ENCODE measurements at places on chromosomes 1 and 21. TPM values are rescaled to one million over a fixed set of nuclear protein-coding genes. Genes with fewer than 3 reads are reported as not detected.

Gene C1QA
- 33.3 TPM for total RNA-seq

Gene PRDM16
- total RNA-seq: 0.35 TPM

Gene DRAXIN
- total RNA-seq: 0.41 TPM

Gene OLIG2
- not detected for total RNA-seq

Gene AMY1A
- not detected for total RNA-seq

Gene F3
- 68.8 TPM for total RNA-seq

Gene STIL
- total RNA-seq: 13.0 TPM

- no peak for DNase-seq
Measured at GRCh38 chr1:25549273-25550154, 6.1 kb downstream of the LDLRAP1 start.

- DNase-seq: no peak
Measured at GRCh38 chr1:101905283-101905835, 91.4 kb downstream of the OLFM3 start.

DNA sequence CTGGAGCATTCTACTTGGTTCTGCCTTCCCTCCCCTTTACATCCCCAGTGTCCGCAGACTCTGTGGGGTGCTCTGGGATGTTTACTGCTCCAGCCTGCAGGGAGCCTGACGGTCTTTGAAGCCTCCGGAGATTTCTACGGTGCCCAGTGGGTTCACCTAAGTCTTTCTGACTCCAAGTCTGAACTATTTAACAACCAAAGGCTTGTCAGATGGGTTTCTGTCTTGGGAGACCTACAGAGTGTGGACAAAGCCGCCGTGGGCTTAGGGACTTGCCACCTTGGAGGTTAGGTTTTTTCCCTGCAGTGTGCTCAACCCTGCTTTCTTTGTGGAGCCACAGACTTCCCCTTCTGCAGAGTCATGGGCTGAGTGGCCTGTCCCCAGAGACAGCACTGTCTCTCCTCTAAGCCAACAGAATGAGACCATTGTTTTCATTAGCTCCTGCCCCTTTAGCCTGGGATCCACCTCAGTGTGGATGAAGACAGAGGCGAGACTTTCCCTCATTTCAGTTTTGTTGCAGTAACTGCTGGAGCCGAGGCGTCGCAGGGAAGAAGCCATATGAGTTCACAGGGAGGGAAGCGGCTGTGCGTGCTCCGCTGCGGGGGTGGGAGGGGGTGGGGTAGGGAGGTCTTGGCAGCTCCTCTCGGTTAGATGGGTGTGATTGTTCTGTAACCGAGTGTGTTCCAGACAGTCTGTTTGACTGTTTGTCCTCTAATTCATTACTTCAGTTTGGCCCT, 120.7 kb downstream of the CNIH3 start:
- no peak for DNase-seq

- DNase-seq: no peak
Measured at GRCh38 chr1:8512504-8512903, 194.6 kb downstream of the SLC45A1 start.

DNA sequence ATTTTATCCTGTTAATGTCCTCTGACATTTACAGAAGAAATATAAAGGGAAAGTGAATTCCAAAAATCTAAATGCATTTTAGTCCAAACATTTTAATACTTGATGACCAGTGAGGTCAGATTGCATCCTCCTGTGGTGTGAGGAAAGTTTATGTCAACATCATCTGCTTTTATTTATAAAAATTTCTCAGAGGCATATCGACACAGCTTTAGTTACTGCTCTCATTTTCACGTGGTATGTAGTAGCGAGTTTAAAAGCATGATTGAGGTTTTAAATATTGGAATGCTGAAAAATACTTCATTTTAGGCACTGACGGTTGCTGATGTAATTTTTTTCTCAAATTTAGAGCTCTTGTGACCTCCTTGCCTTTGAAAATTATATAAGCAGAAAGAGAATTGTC, 234.8 kb downstream of the HMCN1 start:
- DNase-seq: no peak

DNA sequence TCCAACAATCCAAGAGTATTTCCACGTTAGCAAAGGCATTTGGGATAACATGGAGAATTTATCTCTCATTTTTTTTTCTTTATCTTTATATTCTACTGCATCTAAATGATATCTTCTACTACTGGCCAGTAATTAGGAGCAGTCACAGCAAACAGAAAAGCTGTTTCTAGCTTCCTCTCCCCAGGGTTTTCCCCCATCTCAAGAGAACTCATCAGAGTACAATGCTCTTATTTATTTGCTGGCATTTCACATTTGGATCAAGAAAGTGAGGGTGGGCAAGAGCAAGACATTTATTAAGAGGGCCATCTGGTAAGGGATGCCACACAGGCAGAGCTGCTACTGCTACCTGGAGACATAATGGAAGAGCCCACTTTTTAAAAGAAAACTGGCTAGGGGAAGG, 368.2 kb downstream of the USH2A start:
- DNase-seq: no peak

DNA sequence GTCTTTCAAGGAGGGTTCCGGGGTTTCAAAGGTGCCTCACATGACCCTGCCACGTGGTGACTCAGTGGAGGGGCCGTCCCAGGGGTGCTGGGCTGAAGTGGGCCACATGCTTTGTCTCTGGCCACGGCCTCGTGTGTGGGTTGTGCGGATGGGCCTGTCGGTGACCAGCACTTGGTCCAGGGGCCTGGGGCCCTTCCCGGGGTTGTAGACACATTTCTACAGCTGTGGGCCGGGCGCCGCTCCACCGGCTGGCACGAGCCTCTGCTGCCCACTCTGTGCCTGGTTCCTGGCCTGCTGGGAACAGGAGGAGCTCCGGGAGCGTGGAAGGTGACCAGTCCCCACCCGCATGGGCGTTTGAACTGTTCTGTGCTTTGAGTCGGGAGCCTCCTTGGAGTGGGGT, 75.4 kb upstream of the TTC34 start:
- no peak for DNase-seq

DNA sequence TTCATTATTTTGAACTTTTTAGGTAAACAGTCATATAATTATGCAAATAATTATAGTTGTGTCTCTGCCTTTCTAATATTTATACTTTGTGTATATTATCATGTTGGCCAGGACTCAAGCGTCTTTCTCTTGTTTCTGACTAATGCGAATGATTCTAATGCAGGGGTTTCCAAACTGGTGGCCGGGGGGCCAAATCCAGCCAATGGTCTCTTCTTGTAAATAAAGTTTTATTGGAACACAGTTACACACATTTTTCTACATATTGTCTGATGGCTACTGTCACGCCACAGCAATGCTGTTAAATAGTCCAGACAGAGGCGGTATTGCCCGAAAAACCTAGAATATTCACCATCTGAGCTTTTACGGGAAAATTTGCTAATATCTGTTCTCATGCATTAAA, 8.9 kb upstream of the POFUT2 start:
- DNase-seq: peak; percentile 15

DNA sequence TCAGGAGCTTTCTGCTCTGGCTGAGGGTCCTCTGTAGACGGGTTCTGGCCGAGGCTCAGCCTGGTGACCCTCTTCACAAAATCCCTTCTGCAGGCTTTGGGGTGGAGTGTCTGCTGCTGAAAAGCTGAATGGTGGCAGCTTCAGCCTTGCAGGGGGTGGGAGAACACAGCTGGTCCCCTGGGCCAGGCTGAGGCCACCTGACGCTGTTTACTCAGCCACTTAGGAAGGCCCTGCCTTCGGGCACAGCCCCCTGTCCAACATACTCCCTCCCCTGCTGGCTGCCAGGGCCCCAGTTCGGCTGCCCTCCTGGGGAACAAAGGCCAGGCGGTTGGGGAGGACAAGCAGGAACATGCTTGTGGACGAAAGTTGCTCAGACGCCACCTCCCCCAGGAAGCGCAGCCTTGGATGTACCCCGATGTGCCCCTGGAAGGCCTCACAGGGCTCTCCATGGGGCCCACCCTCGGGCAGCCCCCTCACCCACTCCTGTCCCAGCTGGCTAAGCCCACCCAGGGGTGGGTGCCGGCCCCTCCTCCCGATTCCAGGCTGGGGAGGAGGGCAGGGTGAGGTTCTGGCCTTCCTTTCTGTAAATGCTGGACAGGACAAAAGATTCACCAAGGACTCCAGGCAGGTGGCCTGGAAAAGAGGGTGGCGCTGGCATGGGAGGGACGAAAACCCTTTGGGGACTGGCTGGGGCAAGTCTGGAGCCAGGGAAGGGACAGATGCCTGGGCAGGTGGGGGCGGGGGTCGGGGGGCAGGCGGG, at the start of gene ANKRD65:
Gene ANKRD65 (minus strand): TSS at position 130 of the 760 bp plus-strand sequence. CDS start 271 bp downstream, outside the sequence.
- DNase-seq: no peak

DNA sequence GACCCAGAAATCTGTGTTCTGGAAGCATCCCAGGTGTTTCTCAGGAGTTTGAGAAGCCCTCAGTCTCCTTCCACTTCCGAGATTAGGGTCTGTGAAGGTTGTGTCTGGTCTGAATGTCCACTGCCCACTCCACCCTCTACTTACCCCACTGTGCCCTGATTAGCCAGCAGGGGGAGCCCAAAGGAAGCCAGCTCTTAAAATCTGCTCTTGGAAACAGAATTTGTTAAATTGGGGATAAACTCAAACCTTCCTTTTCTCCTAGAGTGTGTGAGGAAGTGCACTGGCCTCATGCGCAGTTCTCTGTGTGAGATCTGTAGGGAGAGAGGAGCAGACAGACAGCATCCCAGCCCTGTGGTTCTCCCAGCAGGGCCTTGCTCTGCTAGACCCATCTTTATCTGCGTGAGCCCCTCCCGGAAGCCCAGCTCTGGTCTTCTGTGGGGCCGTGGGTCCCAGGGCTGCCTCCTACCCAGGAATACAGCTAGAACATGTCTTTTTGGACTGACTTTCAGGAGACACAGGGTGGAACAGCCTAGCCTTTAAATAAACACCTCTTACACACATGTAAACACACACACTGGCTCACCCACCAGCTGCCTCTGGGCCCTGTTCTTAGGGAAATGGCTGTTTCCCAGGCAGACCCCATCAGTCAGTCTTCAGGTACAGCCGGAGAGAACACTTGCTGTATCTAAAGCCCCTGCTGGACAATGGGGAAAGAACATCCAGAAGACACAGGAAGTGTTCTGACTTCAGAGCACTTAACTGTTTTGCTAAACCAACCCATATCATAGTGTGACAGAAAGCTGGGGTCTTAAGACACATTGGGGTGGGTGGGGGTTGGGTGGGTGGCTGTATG, 52.2 kb downstream of the SMYD2 start:
- peak; percentile 58 for DNase-seq

DNA sequence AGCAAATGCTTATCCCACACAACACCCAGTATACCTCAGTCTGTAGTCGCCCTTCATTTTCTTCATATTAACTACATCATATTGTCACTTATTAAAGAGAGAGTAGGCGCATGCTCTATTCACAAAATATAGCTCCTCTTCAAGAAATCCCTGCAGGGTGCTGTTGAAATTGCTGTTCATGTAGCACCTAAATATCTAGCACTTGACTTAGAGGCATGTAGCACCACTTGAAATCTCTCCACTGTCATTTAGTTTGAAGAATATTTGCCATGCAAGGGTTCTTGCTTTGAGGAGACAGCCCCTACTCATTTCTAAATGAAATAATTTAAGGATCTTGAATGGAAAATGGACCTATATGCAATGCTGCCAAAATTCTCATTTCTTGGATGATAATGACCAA, 20.9 kb upstream of the LRRC8B start:
- DNase-seq: no peak

- no peak for DNase-seq
Measured at GRCh38 chr1:98696077-98696476, 34.6 kb downstream of the SNX7 start.

DNA sequence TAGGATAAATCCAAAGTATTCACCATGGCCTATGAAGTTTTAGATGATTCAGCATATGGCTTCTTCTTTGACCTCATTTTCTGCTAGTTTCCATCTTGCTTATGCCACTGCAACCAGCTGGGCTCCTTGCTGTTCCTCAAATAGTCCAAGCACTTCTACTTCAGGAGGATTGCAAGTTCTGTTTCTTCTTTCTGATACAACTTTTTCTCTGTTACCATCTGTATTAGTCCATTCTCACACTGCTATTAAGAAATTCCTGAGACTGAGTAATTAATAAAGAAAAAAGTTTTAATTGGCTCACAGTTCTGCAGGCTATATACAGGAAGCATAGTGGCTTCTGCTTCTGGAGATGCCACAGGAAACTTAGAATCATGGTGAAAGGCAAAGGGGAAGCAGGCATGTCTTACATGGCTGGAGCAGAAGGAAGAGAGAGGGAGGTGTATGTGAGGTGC, 20.3 kb downstream of the PTGS2 start:
- DNase-seq: no peak

DNA sequence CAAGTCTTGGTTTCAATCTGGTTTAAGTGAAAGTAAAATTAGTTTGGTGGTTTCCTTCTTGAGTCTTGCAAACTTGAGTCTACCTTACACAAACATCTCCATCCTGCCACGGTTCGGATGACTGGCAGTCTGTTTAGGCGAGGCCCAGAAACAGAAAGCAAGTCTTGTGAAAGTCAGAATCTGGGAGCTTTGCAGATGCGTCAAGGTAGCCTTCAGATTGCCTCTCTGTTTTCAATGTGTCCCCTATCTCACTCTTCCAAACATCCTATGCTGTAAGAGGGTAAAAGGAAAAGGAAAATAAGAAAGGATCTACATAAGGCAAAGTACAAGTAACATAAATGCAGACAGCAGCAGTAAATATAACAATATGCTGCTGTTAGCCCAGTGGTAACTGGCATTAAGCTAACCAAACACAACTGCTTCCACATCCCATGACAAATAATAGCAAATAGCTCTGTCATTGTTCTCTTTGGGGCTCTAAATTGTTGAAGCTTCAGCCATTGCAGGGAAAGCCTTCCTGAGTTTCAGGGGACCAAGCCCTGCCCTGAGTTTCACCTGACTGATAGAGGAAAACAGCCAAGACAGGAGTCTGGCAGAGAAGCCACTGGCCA, 26.2 kb upstream of the C1orf105 start:
- DNase-seq: no peak

GRCh38 chr21:16215663-16216183, 485.9 kb downstream of the USP25 start:
- DNase-seq: no peak

GRCh38 chr1:209430107-209430506, 153.4 kb upstream of the CAMK1G start:
- no peak for DNase-seq

DNA sequence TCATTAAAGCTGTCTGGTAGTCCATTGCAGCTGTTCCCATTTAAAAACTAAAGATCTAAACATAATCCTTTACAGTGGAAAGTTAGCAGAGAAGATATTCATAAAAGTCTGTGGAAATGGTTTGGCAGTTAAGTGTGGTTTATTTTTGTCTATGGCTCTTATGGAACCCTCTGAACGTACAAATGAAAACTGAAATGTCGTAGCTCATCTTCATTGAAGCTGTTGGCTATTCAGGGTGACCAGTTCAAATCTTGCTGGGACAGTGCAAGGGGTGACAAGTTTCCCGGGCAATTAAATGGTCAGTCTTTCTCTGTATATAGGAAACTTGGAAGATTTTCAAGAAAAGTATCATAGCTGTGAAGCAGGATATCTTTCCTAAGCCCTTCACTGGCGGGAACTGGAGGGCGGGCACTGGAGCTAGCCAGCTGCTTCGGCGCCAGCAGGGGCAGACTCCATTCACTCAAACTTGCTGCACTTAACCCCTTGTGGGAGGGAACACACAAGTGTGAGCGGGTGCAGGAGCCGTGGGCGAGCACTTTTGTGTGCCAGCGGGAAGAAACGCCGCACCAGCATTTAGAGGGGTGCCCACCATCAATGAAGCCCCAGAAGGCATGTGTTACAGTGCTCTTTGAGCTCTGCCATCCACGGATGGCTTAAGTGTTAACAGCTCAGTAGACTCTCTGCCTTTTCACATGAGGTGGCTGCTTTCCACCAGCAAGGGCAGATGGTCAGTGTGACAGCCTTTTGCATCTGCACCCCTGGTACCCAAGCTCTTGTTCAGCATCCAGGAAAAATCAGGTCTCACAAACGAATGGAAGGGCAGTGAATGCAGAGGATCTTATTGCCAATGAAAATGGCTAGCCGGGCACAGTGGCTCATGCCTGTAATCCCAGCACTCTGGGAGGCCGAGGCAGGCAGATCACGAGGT, 232.1 kb upstream of the KAZN start:
- DNase-seq: no peak
